Stimulated activated CD8-positive, alpha-beta memory T cell treated with anti-CD3 and anti-CD28 coated beads, Interleukin-7, amount 100 ng/mL, for 1 hour (primary cell): ENCODE measurements at places on chromosomes 2 and 18.

DNA sequence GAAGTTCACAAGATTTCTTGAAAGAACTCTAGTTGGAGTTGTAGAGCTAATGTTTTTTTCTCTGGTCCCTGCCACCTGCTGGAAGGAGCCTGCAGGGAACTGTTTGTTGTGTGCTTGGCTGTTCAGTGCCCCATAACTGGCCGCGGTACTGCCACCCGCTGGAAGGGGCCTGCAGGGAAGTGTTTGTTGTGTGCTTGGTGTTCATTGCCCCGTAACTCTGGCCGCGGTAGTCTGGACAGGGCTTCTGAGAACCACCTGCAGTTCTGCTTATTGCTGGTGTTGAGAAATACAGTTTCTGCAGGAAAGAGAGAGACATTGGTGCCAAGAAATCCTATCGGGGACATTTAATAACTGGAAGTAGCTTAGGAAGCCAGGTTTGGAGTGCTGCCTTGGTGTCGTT, 58.1 kb downstream of the AGAP1 start:
- DNase-seq, result no peak

DNA sequence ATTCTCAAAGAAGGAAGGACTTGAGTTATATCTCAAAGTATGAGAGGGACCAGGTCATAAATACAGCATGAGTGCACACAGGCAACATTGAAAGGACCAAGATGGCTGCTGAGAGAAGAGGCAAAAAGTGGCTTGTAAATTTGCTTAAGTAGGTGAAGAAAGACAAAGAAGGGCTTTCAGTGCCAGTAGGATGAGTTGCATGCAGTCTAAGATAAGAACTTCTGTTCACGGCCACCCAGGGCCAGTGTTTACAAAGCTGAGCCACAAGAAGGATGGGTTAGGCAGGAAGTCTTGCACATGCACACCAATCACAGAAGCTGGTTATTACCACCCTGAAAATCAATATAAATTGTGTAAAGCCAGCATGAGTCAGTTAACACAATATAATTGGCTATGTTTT, 3.1 kb upstream of the ABCB11 start:
- no peak for DNase-seq

DNA sequence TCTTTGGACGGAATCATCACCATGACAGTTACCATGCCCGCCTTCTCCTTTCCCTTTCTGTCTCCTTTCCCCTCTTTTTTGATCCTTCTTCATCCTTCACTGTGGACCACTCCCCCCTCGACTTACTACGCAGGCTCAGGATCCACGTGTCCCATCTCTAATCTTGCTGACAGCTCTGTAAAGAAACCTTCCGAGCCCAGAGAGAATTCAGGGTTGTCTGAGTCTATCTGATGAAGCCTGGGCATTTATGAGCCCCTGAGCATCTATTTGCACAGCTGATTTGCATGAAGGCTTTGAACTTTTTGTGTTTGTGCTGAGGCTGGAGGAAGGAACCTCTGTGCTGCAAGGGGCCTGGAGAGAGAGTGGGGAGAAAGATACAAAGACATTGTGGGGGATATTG, 50.7 kb downstream of the CIB4 start:
- no peak for DNase-seq

GRCh38 chr2:190809139-190809764, 71.4 kb upstream of the GLS start:
- DNase-seq, result no peak

DNA sequence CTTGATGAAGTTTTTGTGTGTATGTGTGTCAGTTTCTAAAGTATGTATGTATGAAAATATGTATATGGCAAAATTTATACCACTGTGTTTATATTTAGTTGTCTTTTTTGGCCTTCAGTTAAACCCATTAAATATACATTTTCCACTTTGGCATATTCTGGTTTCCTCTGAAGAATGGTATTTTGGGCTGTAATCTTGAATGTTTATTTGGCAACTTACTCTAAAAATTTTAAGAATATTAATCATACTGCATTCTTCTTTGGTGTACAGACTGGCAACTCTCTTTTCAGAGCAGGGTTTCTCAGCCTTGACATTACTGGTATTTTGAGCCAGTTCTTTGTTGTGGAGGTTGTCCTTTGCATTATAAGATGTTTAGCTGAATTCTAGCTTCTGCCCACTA, 27.9 kb upstream of the CCBE1 start:
- DNase-seq, result no peak

DNA sequence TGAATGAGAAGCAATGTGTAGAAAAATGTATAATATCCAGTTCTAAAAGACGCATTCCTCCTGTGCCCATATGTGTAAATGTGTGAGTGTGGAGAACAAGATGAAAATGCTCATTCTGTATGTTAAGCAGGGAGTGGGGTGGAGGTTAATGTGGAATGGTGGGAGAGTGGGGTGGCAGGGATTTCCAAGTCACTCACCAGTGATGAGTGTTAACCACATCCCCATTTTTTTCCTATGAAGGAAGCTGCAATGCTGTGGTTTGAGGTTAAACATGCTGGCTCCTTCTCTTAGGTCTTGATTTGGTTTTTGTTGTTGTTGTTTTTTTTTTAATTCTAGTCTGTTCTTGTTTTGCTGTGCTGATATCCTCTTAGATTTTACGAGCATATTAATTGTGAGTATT, 169.4 kb downstream of the NEDD4L start:
- no peak for DNase-seq

DNA sequence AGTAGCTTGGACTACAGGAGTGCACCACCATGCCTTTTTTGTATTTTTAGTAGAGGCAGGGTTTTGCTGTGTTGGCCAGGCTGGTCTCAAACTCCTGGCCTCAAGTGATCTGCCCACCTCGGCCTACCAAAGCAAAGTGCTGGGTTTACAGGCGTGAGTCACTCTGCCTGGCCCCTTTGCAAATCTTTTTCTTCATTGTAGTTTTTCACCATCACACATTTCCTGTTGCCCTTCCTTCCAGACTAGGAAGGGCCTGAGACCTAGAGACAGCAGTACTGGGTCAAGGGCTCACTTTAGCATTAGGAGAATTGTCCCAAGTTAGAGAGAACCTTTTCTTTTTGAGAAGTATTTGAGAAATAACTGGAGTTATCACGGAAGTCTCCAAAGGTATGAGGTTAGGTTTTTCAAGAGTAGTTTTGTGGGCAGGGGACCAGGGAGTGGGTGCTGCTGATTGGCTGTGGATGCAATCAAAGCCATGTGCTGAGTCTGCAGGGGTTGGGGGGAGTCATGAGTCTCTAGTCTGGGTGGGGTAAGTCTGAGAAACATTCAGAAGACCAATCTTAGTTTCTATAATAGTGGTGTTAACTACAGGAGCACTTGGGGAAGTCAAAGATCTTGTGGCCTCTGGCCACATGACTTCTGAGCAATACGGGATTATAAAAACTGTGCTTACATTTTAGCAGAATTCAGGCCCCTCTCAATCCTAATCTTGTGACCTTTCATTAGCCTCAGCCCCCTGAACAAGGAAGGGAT, 23.7 kb downstream of the B3GNT2 start:
- DNase-seq, result no peak

GRCh38 chr2:152542337-152542994, 174.8 kb downstream of the PRPF40A start:
- DNase-seq, result no peak

- DNase-seq, result no peak
These were observed 36.4 kb downstream of the TACR1 start for GRCh38 chr2:75162897-75163296.

DNA sequence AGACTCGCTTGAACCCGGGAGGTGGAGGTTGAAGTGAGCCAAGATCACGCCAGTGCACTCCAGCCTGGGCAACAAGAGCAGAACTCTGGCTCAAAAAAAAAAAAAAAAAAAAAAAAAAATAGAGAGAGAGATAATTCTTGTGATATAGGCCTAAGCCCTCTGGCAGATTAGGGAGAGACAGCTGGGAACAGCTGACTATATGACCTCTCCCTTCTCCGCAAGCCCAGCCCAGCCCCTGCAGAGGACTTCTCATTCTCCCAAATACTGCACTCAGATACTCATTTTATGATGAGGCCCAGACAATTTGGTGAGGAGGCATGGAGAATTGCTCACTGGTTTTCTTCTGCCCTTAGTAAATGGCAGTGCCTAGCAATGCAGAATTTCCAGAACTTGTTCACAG, 262.0 kb downstream of the HAUS1 start:
- DNase-seq, result no peak

DNA sequence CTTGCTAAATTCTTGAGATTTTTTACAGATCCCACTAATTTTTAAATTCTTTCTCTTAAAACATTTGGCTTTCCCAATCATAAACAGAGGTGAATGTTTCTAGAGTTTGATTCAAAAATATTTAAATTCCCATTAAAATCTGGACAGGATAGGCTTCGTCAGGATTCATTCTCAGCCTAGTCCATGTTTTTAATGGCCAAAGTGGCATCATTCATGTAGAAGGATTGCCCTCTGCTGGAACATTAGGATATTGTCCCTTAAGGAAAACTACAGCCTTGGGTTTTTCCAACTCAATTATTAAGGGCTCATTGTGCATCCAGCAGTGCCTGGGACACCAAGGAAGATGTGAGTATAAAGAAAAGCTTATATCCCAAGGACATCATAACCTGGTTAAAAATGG, 71.7 kb downstream of the TPGS2 start:
- DNase-seq, result no peak

- no peak for DNase-seq
These were observed 328.8 kb downstream of the OSR1 start for GRCh38 chr2:19029655-19030054.
